ENCODE measurements at places on chromosomes 13 and 19. TPM values are rescaled to one million over a fixed set of nuclear protein-coding genes. Genes with fewer than 3 reads are reported as not detected.

Gene ZNF441
- total RNA-seq: 1.6 TPM

Gene PDX1
- total RNA-seq: not detected

DNA sequence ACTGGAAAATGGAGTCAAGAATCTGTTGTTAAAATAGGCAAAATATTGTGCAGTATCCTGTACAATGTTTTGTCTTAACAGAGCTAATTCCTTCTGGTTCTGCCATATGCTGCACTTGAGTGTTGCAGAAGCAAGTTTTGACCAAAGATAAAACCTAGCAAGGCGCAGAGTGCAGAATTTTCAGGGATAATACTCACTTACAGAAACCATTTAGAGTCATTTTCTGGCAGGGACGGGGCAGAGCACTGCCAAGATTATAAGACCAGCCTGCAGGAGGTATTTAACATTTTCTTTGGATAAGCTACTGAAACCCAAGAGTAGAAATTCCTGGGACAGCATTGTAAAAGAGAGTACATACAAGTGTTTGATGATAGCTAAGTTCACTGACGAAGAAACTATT is 159.5 kb upstream of the EDNRB start:
- DNase-seq: no peak

GRCh38 chr19:4542896-4543841 is 3.3 kb upstream of the LRG1 start:
- no peak for DNase-seq

GRCh38 chr19:48873476-48874302 is 1.5 kb downstream of the PPP1R15A start:
- no peak for DNase-seq

GRCh38 chr13:38888309-38888708 is 102.3 kb downstream of the STOML3 start:
- no peak for DNase-seq

Measured in activated T-cell treated with anti-CD3 and anti-CD28 coated beads, Interleukin-2, amount 50 U/mL, for 4 hours (primary cell).